Fibroblast of skin of left quadriceps (primary cell): ENCODE measurements at places on chromosomes 16 and 17.

- no peak for DNase-seq
Observed at GRCh38 chr16:10685709-10686108, 9.0 kb downstream of the TEKT5 start.

DNA sequence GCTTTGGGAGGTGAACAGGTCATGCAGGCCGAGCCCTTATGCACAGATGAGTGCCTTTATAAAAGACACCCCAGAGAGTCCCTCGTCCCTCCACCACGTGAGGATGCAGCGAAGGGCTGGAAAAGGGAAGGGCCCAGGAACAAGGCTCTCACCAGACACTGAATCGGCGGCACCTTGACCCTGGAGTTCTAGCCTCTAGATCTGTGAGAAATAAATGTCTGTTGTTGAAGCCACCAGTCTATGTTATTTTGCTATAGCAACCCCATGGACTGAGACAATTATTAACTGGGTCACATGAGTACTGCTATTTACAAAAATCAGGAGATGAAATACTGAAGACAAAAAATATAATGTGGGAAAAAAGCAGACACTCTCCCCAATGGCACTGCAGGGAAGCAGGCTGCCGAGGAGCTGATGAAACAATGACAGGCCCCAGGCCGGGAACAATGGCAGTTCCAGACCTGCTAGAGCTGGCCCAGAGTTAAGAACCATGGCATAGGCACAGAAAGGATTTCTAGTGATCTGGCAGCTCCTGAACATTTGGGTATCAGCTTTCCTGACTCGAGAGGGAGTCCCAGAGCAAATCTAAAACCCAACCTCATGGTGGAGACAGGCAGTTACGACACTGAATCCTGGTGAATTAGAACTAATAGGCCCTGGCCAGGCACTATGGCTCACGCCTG is 17.8 kb upstream of the GGA2 start:
- no peak for DNase-seq

GRCh38 chr16:14203166-14203565 is 132.0 kb downstream of the MRTFB start:
- no peak for DNase-seq

GRCh38 chr16:49620869-49621240 is 235.1 kb downstream of the ZNF423 start:
- DNase-seq, result no peak

GRCh38 chr16:63059676-63060075 is 1023.4 kb upstream of the CDH8 start:
- DNase-seq, result no peak

DNA sequence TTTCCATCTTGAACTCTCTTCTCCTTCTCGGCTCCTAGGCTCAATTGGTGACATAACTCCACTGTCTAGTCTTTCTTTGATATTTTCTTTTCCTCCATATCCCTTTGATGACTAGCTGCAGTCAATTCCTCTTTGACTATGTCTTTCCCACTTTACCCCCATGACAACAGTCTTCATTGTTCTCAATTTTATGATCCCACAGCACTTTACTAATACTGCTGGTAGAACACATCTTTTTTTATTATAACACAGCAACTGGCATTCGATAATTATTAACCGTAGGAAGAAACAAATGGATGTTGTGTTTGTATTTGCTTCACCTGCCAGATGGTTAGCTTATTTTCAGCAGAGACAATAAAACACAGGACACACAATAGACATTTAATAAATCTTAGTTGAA is 1.3 kb downstream of the KRTAP3-3 start:
- DNase-seq, result no peak

GRCh38 chr17:59329176-59330052 is 2.0 kb upstream of the YPEL2 start:
- DNase-seq, result peak; percentile 54

DNA sequence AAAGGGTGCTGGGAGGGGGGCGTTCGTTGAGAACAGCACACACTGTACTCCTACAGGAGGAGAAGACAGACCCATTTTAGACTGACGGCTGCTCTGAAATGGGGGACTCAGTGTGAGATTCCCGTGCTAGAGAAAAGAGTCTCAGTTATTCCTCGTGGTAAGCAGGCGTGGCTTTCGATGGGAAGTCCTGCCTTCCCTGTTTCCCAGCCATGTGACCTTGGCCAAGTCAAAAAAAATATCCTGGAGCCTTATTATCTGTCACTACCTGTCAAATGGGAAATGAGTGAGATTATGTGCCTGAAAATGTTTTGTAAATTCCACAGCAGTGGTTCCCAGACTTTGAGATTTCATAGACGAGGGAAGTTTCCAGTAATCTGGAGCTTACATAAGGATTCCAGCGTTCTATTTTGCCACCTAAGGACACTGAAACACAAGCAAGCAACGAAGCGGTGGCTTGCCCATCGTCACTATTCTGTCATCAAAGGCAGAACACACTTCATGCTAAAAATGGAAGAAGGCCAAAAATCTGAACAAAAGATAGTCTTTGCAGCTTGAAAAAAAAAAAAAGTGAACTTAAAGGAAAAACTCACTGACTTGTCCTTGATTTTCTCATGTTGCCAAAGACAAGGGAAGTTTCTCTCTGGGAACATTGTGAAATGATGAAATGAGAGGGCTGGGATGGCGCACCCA is 253.4 kb upstream of the RPL38 start:
- no peak for DNase-seq
